ENCODE measurements at places on chromosomes 12 and 14. TPM values are rescaled to one million over a fixed set of nuclear protein-coding genes. Genes with fewer than 3 reads are reported as not detected.

NRXN3 gene
- 92.6 TPM for total RNA-seq

TMEM179 gene
- total RNA-seq, result 15.7 TPM

SLCO1B3 gene
- total RNA-seq, result not detected

IL26 gene
- not detected for total RNA-seq

KRT8 gene
- 1.9 TPM for total RNA-seq

SERPINA1 gene
- 1.9 TPM for total RNA-seq

All from cerebellum (tissue), 4 donors.